Renal cortical epithelial cell (primary cell): ENCODE measurements at places on chromosomes 13 and 19. TPM values are rescaled to one million over a fixed set of nuclear protein-coding genes. Genes with fewer than 3 reads are reported as not detected.
A peak's percentile ranks its signal among the peaks of the same experiment; 100 is the strongest.

ZNF546 gene
- 0.52 and 5.7 TPM in 2 replicates for total RNA-seq

ONECUT3 gene
- total RNA-seq: not detected in 2 replicates

DNA sequence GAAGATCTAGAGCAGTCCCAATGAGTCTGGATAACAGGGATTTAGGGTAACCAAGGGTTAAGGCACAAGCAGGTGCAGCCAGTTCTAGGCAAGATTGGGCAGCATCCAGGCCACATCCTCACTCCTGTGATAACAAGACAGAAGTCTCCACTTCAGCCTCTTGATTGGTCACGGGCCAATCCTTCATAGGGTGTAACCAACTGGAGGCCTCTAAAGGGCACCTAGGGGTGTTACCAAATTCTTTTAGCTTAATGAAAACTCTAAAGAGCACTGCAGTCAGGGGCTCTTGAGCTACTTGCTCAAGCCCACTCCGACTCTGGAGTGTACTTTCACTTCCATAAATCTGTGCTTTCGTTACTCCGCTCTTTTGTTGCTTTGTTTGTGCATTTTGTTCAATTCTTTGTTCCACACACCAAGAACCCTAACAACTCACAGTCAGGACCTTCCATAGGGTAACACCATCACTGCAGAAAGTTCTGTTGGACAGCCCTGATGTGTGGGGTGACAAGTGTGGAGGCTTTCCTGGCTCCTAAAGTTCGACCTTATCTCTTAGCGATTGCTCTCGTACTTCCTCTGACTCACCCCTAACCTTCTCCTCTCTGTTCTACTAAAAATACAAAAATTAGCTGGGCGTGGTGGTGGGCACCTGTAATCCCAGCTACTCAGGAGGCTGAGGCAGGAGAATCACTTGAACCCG lies 36.1 kb downstream of the ZSWIM9 start:
- no peak for DNase-seq

DNA sequence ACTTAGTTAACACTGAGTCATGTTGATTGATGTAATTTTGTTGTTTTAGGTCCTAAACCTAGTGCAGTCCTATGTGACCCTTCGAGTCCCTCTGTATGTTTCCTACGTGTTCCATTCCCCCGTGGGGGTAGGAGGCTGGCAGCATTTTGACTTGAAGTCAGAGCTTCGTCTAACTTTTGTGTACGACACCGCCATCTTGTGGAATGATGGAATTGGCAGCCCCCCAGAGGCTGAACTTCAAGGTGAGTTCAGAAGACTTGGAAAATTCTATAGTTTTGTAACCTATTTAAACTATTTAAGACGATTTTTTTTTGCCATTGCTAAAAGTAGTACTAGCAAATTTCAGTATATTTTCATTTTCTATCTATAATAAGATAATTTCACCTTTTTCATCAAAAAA lies 117.9 kb downstream of the STOML3 start:
- DNase-seq: peak; percentile 50

- no peak for DNase-seq
These were observed 133.8 kb downstream of the RXFP2 start for GRCh38 chr13:31873145-31873544.

DNA sequence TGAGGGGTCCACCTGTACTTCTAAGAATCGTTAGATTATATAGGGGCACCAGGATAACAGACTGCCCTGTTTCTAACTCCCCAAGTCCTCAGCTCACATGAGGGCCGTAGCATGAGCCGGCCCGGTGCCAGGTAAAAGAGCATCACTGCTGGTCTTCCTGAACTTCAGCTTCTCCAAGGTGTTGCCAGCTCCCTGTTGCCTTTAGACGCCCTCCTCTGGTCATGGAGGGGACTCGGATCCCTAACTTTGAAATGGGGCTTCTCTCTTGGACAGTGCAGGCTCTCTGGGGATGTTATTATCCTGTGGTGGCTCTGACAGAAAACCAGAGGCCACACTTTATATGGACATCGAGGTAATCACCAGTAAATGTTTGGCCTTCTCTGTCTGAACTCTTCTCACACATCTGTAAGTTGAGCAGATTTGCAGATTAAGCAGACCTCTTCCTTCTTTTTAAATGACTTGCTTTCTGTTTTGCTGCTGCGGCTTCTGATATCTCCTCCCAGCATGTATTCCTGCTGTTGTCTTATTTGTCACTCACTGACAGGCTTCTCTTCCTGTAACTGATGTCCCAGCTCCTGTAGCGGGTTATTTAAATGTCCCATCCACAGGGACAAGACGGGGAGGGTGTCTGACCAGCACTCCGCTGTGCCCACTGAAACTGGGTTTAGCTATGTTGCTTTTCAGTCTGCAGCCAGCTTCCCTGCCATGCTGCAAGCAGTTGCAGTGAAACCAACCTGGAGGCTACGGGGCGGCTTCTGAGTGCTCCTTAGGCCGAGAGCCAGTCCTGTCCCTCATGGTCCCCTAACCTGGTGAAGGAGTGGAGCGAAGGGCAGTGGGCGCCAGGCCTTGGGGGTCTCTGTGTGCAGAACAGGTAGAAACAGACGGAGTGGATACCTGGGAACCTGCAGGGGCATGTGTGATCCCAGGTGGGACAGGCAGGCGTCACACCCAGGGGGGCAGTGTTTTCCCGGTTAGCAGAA lies 39.2 kb downstream of the TSSK6 start:
- DNase-seq: no peak

DNA sequence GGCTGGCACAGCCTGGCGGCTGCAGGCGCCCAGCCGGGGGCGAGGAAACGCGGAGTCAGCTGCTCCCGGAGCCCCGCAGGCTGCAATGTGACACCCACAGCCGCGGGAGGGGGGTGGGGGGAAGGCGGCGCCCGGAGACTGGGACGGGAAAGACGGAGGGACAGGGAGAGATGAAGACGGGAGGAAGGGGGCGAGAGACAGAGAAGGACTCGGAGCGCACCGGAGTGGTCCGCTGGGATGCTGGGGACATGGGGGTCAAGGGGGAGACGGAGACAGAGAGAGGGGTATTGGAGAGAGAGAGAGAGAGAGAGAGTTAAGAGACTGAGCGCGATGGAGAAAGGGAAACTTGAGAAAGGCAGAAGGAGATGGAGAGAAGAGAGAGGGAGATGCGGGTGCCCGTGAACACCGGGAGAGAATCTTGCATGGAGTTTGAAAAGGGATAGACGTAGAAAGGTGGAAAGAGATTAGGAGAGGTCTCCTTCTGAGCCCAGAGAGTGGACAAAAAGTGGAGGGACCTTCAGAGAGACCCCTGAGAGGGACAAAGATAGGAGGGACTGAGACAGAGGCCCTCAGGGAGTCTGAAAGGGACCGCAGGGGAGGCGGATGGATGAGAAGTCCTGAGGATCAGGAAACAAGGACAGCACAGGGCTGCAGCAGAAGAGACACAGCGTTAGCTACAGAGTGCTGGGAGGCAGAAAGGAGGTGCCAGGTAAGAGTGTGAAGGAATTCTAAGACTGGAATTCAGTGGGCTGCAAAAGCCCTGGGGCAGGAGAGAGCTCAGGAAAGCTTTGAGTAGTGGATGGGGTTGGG lies 1.0 kb downstream of the SCN1B start:
- DNase-seq: no peak

COL5A3 gene
- total RNA-seq: not detected in 2 replicates

GRCh38 chr13:22128441-22129408 lies 457.9 kb downstream of the FGF9 start:
- peak; percentile 39 for DNase-seq

- no peak for DNase-seq
These were observed 92.6 kb downstream of the ENOX1 start for GRCh38 chr13:43694146-43694664.

- DNase-seq: peak; percentile 41
These were observed 502.8 kb downstream of the COG6 start for GRCh38 chr13:40158218-40158617.

LILRB4 gene
- total RNA-seq: not detected in 2 replicates

NLRP5 gene
- total RNA-seq: not detected in 2 replicates

GRCh38 chr13:35216131-35216530 lies 260.4 kb downstream of the MAB21L1 start:
- no peak for DNase-seq

- DNase-seq: no peak
These were observed 1611.1 kb downstream of the SLITRK5 start for GRCh38 chr13:89282241-89282640.

DNA sequence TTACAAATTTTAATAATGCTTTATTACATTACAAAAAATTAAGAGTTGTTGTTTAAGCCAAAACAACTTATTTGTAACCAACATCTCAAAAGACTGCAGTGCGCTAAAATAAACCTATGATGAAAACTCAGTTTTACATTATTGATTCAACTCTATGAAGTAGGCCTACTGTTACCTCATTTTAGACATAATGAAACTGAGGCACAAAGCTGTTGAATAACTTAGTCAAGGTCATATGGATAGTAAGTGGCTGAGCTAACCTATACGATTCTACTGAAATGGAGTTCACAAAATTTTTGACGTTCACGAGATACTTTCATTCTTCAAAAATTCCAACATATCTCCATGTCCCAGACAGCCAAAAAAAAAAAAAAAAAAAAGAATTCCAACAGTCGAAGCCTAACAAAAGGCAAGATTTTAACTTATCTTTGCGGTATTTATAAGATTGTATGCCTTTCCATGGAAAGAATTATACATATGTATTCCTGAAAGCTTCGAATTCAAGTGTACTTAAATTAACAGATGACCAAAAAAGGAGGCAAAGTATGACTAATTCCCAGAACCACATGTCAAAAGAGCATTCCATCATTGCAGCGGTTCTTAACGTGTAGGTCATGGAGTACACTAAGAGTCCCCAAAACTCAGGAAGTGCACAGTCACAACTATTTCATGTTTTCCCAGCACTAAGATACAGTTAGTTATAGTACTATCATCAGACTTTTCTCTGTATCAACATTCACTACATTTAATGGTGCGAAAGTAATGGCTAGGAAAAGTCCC lies 69.4 kb downstream of the PSPC1 start:
- DNase-seq: peak; percentile 54

ZNF836 gene
- 7.5 and 18.2 TPM in 2 replicates for total RNA-seq

KIR2DL1 gene
- not detected in 2 replicates for total RNA-seq

GRCh38 chr19:798415-799075 lies 1.3 kb downstream of the PTBP1 start:
- peak; percentile 36 for DNase-seq

DNA sequence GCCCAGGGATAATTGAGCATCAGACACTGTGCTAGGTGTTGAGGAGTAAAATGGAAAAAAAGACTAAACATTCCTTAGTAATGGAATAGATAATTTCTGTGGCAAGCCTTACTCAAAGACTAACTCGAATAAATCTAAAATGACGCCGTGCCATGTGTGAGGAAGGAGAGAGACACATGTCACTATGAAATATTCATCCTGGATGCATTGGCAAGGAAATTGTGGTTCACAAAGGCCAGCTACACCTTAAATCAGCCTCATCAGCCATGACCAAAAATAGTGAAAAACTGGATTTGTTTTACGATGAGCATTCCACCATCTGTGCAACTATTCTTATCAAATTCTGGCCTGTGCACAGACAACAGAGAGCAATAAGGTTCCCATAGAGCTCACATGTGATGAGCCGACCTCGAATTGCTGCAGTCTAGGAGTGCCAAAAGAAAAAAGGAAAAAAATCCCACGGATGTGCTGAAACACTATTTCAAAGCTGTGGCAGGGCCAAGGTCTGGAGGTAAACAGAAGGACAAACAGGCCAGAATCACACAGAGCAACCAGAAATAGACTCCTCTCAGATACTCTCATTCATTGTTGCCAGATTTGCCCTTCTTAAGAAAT lies 505.7 kb downstream of the EFNB2 start:
- no peak for DNase-seq

DNA sequence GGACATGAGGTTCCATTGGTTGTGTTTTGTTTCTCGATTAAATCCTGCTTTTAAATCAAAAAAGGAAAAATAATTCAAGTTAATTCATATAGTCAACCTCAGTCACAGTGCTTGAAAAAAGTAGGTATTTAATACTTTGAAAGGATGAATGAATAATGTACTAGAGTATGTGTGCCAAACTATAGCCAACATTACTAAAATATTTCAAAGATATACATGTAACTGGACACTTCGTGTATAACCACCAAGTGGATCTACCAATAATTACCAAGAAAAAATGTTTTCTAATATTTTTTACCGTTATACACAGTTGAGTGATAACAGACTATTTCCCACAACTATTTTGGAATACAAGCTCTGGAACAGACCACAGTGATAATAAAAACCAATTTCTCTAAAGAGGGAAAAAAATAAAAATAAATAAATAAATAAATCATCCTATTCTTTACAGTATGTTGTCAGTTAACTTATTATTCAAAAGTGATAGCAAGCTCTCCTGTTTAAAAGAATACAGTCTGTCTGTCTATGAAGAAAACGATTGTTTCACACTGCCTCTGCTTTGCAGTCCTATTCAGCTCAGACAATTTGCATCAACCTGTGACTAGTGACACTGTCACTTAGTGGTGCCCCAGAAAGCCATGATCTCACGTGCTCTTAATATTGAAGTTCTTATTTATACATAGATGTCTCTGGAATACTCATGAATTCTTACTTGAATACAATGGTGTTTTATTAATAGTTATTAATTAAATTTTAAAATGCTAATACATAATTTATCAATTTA lies 58.2 kb downstream of the UBL3 start:
- no peak for DNase-seq

- DNase-seq: no peak
These were observed 50.3 kb downstream of the ABCC4 start for GRCh38 chr13:95250961-95251360.
